Hematopoietic multipotent progenitor cell treated with erythropoietin and hydrocortisone succinate and interleukin-3 and kit ligand, for 15 days (in vitro differentiated cells): ENCODE measurements at places on chromosomes 6 and 20.

DNA sequence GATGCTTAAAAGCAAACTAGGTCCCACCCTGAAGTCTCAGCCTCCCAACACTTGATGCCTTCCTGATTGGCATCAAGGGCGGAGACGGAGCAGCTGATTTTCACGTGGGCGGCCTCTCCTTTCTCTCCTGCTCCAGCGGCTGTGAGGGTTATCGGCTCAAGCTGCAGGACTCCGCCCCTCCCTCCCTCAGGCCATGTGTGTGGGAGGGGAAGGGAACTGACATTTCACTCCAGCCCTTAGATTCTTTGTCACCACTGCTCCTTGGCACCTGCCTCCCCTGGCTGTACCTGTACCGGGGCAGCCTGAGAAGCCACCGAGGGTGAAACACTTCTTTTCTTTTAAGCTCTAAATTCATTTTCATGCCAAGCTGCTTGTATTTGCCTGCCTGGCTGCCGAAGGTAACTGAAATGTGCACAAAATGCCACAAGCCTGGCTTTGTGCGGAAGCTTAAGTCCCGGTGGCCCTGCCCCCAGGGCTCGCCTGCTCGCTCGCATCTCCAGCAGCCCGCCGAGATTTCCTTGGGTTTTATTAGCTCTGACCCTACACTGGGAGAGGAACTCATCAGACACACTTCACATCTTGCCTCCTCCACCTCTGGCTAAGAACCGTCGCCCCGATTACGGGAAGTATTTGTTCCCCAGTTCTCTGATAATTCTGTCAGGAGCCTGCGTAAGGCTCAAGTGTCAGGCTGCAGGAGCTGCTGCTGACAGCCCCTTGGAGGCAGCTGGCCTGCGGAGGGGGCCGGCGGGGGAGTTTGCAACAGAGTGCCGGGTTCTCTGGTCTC is 9.6 kb upstream of the CPNE5 start:
- peak; percentile 81 for DNase-seq

DNA sequence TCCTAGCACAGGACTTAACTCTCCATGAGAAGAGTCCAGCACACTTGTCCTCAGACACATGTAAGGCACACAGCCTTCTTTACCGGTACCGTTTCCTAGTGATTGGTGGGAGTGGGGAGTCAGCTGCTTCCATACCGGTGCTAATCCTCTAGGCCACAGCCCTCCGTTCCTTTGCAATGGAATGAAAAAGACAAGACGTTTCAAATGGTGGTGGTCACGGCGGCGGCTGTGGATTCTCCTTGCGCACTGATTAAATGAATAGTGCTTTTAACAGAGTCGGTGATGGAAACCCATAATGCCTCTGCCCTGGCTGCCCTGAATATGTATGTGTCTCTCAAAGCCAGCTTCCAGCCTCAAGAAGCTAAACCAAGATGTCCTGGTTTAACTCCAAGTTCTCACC is 34.8 kb upstream of the GABRR1 start:
- no peak for DNase-seq

GRCh38 chr6:83378621-83379388 is 52.0 kb downstream of the ME1 start:
- no peak for DNase-seq

DNA sequence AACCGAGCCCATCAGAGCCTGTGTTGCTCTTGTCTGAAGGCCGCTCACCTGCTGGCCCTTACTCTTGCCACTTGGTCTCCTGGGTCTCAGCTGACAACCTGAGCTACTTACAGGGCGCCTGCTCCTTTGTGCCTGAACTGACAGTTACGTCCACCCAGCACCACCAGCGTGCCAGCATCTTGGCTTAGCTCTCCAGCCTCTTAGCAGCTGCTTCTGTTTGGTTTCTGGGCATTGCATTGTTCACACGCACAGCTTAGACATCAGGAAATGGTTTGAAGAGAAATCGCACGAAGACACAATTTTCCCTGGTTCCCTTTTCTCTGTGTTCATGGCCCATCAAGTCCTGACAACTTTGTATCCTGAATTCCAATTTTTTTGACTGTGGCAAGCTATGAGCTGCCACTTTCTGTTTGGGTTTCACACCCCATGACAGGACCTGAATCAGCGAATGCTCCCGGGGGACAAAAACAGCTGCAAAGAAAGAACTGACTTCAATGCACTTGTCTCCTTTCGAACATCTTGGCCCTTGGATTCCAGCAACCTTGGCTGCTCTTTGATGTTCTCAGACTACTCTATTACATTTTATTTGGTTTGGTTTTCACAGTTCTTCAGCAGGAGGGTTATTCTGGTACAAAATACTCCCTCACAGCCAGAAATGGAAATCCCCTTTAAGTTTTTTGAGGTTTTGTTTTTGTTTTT is 45.2 kb upstream of the LY86 start:
- DNase-seq: no peak

DNA sequence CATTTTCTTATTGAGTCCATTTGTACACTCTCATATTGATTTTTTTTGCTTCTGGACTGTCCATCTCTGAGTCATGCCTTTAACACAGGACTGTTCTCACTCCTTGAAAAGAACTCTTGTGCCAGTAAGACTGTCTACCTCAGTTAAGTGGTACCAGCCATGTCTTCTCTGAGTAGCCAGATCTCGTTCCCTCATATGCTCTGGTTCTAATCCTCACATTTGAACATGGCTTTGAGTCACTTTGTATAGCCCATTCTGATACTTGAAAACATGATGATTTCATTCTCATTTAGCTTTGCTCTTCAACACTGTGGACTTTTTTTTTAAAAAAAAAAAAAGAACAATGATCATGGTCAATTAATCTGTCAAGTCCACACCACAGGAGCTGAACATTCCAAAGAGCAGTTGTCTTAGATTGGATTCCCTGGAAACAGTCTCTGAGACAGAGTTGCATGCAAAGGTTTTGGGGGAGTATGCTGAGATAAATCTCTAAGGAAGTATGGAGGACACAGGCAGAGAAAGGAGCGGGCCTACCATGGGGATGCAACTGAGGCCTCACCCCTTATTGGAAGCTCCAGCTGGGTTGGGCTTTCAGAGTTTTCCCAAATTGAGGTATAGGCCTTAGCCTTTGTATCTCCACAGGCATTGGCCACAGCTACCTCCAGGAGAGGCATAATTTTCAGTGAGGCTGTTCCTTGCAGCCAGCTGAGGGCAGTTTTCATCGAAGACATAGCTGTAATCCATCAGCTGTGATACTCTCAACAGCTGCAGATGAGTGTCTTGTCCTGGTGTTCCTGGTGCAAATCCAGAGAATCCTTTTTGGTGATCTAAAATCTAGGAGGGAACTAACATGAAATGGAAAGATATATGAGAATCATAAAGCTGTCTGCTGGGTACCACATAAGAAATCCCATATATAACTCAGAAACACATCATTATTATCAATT is 6.0 kb upstream of the PTCHD4 start:
- no peak for DNase-seq
